ENCODE measurements at places on chromosomes 1 and 21.

DNA sequence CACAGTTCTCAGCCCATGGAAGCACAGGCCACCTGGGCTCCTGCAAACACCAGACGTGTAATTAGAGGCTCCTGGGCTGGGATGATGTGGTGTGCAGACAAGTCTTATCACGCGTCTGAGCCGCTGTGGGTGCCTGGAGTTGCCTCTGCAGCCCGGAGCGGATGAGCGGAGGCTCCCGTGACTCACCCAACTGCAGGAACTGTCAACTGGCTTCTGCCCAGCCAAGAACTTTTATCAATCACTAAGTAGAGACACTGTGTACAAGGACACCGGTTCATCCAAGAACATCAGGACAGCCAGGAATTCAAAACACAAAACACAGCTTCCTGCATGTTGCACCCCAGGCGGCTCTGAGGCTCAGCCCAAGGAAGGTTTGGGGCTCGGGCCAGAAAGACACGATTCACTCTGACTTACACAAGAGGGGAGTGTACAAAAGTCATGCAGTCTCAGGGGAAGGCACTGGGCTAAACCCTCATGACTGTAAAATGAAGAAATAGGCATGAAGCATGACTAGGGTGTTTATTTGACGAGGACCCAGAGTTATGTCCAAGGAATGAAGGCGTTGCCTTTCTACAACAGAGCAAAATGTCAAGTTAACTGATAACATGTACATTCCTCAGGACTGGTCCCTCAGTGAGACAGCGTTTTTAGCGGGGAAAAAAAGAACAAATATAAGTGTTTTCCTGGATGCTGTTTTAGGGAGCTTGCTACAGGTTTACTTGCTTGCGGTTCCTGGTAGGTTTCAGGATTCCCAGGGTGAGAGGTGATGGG lies 21.1 kb downstream of the ERRFI1 start:
- peak; percentile 97 for DNase-seq

DNA sequence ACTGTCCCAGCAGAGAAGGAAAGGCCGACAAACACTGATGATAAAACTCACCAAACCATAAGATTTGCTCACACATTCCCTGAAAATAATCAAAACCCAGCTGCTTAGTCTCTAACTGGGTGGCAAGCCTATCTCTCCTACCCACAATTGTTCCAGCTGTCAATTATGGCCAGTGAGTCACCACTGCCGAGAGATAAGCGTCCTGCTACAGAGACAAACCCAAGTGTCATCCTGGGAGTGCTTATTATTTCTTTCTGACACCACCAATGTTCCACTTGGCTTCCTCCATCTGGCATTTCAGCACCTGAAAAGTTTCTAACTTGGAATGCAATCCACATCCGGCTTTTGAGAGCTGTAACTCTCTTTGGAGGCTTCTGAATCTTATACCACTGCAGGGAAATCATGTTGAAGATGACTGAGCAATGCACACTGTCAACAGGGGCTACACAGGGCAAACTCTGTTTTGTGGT lies 51.5 kb upstream of the VAV3 start:
- DNase-seq, result peak; percentile 34

DNA sequence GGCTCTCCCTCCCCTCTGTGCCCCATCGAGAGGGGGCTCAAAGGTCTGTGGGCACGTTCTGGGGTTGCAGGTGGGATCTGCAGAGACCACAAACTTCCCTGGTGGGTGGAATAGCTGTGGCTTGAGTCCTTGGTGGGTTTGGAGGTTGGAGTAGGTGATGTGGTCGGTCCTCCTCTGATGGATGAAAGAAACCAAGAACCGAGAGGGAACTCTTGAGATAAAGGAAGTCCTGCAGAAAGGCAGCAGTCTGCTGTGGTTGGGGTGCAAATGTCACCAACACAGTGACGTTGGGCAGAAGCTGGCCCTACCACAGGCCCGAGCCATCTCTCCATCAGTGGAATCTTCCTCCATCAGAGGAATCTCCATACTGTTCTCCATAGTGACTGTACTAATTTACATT lies 171.8 kb downstream of the FCRL5 start:
- no peak for DNase-seq

DNA sequence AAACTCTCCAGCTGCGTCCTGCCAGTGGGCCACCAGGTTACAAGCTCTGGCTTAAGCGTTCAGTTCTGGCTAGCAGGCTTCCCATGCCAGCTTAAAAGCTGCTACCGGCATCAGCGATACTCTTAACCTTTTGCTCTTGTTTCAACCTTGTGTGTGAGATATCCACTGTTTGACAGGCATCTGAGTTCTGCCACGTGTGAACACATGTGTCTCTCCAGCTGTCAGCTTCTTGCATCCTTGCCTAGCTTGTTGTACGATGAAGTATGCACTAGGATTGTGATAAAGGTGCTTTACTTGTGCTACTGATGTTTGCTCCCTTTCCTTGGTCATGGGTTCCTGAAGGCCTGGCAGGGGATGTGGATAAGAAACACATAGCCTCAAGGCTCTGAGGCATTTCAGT lies 201.6 kb downstream of the PRDM2 start:
- DNase-seq, result no peak

- DNase-seq, result no peak
Measured at GRCh38 chr1:155864393-155864792, 5.0 kb downstream of the SYT11 start.

DNA sequence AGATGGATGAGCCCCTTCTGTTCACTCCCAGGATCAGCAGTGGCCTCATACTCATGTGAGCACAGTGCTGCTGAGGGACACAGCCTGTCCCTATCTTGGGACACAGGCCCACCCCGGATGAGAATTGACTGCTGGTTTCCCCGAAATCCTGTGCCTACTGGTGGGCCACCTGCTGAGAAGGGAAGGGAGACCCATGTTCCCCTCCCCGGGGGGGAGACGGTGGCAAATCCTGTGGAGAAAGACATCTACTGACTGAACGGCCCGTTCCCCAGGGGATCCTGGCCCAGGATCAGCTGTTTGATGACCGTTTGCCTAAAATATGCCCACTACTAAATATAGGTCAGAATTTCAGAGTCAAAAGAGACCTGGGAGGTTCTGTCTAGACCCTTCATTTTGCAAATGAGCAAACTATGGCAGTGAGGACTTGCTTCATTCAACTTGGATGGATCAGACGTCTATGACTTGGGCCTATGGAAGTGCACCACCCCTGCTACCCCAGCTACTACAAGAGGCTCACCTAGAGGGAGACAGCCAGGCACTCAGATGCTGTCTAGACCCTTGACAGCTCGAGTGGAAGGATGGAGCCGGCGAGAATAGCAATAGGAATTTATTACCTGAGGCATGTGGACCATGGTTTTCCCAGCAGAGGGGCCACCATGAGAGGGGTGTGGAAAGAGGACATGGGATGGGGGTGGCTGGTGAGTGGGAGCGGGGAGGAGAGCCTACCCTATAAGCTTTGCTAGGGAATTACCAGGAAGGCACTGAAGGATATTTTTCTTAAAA lies 15.6 kb upstream of the THEMIS2 start:
- no peak for DNase-seq

GRCh38 chr1:230199554-230199953 lies 132.5 kb downstream of the GALNT2 start:
- no peak for DNase-seq

- no peak for DNase-seq
Measured at GRCh38 chr1:21299780-21300395, 9.6 kb upstream of the ECE1 start.

- no peak for DNase-seq
Measured at GRCh38 chr1:230012741-230013140, 54.3 kb upstream of the GALNT2 start.

DNA sequence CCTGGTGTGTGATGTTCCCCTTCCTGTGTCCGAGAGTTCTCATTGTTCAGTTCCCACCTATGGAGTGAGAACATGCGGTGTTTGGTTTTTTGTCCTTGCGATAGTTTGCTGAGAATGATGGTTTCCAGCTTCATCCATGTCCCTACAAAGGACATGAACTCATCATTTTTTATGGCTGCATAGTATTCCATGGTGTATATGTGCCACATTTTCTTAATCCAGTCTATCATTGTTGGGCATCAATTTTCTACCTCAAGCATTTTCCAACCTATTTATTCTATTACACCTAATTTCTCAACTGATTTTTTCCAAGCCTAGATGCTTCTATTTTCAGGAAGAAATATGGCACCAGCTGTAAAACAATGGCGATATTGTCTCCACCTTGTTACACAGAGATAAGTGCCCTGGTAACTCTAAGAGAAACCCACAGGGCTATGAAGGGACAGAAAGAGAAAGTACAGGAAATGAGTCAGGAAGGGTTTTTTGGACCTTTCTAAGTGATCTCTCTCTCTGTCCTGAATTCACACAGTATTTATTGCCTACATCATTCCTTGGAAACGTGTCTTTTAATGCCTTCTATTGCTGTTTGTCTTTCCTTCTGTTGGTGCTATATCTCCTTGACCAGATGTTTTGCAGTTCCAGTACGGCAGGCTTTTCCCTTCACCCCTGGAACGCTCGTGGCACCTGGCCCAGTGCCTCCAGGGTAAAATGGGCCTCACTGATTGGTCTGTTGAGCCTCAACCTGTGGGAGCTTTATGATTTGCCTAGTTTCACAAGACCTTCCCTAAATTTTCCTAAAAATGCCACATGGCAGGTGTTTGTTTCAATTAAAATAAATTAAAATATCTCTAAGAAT lies 14.6 kb upstream of the JAK1 start:
- no peak for DNase-seq

GRCh38 chr21:42258885-42259407 lies 40.0 kb downstream of the ABCG1 start:
- DNase-seq, result no peak

DNA sequence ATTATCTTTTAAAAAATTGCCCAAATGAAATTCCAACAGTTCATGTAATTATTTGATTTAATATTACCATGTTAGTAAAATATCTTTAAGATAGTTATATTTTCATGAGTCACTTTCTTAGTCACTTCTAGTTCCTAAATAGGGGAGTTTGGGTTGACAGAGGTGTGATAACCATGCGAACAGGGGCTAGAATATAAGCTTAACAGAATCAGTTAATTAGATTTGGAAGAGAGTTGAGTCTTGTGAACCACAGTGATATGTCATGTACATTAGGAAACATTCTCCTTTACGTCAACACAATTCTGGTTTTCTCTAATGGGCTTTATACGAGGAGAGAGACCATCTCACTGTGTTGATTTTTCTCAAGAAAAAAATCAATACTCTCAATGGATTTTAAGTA lies 64.8 kb upstream of the ZNF281 start:
- DNase-seq, result no peak

DNA sequence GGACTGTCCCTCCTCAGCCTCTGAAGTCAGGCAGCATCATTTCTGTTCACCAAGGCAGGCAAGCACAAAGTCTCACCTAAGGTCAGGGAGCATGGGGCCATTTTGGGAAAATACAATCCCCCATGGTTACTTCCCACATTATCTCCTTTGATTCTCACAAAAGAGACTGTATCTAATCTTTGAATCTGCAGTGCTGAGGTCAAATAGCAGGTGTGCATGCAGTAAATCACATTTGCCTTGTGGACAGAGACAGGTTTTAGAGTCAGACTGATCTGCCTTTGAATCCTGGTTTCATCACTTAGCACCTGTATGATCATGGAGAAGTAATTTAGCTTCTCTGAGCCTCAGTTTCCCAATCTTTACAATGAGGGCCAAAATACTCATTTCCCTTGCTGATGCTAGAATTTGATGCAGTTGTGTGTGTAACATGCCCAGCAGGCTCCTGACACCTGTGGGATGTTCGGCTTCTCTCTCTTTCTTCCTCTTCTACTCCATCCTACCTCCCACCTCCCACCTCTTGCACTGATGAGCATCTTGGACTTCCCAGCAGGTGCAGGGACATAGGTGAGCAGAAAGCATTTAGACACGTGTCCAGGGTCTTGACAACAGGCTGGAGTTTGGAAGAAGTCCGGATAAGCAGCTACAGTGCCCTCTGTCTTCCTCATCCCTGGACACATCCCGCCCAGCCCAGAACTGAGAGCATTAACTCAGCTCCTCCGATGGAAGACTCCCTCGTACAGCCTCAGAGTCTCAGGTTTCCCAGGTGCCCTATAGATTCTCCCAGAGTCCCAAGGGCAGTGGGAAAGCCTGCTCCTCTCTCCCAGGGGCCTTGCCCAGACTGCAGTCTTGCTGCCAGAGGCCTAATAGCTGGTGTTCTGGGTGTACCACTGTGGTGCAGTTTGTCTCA lies 18.9 kb downstream of the NENF start:
- DNase-seq, result no peak

- DNase-seq, result no peak
Measured at GRCh38 chr1:89528382-89528780, 3.8 kb downstream of the LRRC8B start.

DNA sequence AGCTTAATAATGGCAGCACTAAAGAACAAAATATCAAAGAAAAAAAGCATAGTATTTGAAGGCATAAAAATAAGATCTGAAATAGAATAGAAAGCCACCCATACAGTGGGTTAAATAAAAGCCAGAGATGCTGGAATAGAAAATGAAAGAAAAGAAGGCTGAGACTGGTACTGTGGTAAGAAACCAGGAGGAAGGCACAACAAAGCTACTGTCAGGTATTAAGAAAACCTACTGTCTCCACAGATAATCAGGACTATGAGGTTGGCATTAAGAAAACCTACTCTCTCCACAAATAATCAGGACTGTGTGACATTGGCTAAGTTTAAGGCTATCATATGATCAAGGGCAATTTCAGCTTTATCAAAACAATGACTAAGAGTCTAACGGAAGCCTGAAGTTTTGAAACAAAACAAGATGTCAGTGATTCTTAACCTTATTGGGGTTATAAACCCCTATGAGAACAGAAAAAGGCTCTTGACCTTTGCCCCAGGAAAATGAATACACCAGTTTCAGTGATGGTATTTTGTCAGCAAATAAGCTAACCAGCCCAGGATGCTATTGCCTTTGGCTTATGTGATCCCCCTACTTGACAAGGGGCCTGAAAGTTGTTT lies 24.4 kb downstream of the MCOLN2 start:
- DNase-seq, result peak; percentile 29

DNA sequence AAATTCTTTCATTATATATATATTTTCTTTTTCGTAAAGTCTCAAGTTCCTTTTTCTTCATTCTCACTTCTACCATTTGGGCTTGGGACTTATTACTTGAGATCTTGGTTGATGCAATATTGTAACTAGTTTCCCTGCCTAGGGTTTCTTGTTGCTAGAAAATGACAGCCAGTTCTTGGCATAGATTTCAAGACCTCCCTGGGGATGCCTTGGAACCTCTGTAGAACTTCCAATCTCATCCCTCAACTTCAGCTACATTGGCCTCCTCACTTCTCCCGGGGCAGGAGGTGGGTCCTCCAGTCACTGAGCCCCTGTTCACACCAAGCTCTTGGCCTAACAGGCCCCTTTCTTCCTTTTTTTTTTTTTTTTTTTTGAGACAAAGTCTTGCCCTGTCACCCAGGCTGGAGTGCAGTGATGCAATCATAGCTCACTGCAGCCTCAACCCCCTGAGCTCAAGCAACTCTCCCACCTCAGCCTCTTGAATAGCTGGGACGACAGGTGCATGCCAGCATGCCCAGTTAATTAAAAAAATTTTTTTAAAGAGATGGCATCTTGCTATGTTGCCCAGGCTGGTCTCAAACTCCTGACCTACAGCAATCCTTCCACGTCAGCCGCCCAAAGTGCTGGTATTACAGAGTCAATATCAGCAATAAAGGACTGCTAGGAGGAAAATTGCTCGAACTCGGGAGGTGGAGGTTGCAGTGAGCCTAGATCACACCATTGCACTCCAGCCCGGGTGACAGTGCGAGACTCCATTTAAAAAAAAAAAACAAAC lies 33.1 kb downstream of the MAP3K7CL start:
- peak; percentile 49 for DNase-seq

GRCh38 chr1:159921251-159921650 lies 4.1 kb downstream of the TAGLN2 start:
- no peak for DNase-seq

- DNase-seq, result no peak
Measured at GRCh38 chr1:1092149-1092855, 18.2 kb upstream of the RNF223 start.

GRCh38 chr21:39845571-39846130 lies 21.6 kb upstream of the PCP4 start:
- peak; percentile 47 for DNase-seq

All from adipocyte (in vitro differentiated cells).